T follicular helper cell (primary cell): ENCODE measurements at places on chromosomes 1 and 21.

DNA sequence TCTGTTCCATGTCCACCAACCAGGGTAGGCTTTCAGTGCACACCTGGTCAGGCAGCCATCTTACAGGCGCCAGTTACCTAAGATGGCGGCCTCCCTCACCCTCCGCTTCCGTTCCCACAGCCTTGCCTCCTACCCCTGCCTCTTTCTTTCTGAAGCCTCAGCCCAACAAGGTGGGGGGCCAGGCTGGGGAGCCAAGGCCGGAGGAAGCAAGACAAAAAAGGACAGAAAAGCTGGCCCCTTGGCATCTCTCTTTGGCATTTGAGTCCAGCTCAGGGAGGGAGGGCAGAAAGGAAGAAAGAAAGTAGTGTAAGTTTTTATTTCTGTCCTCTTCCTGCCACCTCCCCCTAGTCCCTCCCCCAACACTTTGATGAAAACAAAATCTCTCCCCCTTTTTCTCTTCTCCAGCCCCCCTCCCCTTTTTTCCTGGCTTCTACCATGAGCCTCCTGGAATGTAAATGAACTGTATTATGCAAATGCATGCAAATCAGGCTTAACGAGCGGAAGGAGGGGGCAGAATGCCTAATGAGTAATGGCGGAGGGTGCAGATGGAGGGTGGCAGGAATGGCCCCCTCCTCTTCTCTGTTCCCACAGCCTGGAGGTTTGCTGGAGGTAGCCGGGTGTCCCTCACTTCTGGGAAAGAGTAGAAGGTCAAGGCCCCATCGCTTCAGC is 43.8 kb downstream of the RHBG start:
- no peak for DNase-seq

- DNase-seq: no peak
Observed at GRCh38 chr1:151711044-151711800, 5.4 kb downstream of the CELF3 start.

- DNase-seq: no peak
Observed at GRCh38 chr1:33330361-33330890, 9.5 kb upstream of the A3GALT2 start.

DNA sequence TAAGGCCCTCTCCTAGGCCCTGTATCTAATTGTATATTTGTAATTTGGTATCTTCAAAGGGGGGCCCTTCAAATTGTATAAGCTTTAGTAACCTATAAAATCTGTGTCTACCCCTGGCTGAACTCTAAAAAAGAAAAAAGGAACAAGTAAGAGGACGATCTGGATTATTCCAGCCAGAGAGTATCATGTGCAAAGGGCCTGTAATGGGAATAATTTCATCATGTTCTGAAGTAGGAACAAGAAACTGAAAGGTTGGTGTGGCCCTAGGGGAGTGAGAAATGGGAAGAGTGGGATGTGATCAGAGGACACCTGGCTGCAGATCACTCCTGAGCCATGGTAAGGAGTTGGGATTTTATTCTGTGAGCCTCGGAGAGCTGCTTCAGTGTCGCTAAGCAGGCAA is 14.7 kb downstream of the PTAFR start:
- DNase-seq: no peak

DNA sequence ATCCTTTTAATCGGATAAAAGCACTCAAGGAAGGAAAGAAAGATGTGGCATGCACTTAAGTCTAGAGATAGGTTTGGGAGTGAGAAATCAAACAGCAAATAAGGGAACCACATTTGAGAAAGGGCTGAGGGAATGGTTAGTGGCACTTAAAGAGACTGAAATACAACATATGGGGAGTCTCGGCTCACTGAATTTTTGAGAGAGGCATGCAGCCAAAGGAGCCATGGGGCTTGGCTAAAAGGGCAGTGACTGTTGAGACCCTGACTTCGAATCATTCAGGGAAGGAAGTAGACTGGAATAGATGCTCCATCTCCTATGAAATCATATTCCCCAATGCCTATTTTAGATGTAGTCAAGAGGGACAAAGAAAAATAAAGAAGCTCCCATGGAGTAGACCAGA is 58.3 kb upstream of the HAO2 start:
- DNase-seq: no peak

DNA sequence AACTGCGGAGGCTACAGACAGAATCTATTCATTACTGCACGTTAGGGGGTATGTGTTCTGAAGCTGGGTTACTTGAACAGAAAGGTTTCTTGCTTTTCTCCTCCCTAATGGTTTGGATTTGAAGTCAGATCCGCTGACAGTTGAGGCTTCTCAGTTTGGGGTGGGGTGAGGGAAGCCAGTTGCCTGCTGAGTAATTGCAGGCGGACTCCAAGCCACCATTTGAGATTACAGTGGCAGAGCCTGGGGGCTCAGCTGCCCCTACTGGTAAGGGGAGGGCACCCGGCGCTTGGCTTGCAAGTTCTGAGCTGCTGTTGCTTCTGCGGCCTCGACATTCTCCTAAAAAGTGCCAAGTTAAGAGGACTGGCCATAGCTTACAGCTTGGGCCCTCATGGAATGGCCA is 2.0 kb downstream of the GRHL3 start:
- no peak for DNase-seq

GRCh38 chr1:112937070-112937469 is 18.9 kb downstream of the SLC16A1 start:
- DNase-seq: no peak

DNA sequence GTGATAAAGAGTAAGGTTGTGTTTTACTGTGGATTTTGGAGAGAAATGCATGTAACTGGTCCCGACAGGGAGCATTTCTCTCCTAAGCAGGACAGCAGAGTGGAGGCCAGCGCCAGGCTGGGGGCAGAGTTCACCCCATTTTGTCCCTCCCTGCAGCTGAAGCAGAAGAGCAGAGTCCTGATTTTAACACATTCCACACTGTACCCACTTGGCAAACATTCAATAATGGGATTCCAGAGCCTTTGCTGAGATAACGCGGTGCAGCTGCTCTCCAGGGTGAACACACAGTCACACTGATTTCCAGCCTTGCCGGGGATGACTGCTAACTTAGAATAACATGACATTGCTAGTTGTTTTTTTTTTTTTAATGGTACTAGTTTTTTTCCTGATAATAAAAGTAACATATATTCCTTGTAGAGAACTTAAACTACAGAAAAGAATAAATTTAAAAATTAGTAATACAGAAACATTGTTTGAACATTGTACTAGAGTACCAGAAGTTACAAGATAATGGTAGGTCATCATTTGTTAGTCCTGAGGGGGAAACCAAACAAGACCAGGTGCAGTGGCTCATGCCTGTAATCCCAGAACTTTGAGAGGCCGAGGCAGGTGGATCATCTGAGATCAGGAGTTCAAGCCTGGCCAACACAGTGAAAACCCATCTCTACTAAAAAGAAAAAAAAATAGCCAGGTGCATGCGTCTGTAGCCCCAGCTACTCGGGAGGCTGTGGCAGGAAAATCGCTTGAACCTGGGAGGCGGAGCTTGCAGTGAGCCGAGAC is 77.2 kb downstream of the SCCPDH start:
- DNase-seq: no peak

GRCh38 chr1:32220746-32221580 is 1.2 kb downstream of the TMEM234 start:
- no peak for DNase-seq

- no peak for DNase-seq
Observed at GRCh38 chr1:60090655-60091054, 17.1 kb upstream of the C1orf87 start.
